HT-29 (cell line): ENCODE measurements at places on chromosomes 4 and X.
A peak's percentile ranks its signal among the peaks of the same experiment; 100 is the strongest.

DNA sequence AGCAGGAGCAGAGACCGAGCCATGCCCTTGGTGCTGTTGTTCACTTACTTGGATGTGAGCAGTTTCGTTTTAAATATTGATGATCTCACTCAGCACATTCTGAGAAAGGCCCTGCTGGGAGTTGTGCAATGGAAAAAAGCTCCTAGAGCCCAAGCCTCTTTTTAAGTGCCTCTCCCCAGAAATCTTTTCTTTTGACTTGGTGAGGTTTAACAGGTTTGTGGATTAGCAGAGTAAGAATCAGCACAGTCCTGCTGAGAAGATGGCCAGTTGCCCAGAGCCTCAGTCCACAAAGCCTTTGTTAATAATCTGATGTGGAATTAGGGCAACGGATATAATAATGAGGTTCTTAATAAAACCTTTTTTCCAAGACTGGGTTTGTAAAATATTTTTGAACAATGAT is 157.5 kb upstream of the ATP6AP2 start:
- no peak for DNase-seq

- no peak for DNase-seq
Observed at GRCh38 chrX:19579485-19579884, 64.2 kb upstream of the MAP3K15 start.

DNA sequence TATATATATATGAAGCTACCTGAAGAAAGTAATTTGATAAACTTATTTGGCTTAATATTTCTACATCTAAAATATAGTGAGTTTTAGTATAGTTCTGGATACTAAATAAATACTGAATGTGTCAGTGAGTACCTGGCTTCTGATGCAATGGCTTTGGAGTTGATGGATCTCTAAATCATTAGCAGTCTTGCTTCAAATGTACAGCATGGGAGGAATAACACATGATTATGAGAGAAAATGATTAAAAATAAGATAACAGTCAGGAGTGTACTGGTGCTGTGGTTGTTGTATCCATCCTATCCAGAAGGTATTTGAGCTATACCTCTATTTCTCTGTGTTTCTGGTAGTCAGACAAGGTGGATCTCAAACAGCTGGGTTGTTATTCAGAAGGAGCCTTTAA is 641.3 kb downstream of the TRAM1L1 start:
- DNase-seq: no peak

- DNase-seq: no peak
Observed at GRCh38 chr4:102988429-102989020, 31.0 kb downstream of the SLC9B1 start.

GRCh38 chr4:139123910-139124309 is 53.1 kb downstream of the ELF2 start:
- DNase-seq: no peak

GRCh38 chr4:82362565-82362964 is 11.2 kb downstream of the HNRNPD start:
- no peak for DNase-seq

DNA sequence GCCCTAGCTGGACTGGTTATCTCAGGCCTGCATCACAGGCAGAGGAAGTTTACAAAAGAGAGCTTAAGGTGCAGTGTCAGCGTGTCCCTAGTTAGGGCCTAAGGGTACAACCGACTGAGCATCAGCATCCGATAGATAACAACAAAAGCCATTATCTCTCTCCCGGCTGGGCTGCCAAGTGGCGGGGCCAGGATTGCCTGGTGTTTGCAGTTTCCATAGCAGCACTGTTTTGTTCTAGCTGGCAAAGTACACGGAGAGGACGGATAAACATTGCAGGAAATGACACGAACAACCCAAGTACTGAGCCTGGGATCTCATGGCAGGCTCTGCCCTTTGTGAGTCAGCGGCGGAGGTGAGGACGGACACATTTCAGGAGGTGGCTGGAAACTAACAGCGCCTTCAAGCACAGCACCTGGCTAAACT is 104.7 kb upstream of the NOCT start:
- peak; percentile 95 for DNase-seq

GRCh38 chr4:155667222-155667567 is 547 bp downstream of the GUCY1A1 start:
- DNase-seq: no peak

DNA sequence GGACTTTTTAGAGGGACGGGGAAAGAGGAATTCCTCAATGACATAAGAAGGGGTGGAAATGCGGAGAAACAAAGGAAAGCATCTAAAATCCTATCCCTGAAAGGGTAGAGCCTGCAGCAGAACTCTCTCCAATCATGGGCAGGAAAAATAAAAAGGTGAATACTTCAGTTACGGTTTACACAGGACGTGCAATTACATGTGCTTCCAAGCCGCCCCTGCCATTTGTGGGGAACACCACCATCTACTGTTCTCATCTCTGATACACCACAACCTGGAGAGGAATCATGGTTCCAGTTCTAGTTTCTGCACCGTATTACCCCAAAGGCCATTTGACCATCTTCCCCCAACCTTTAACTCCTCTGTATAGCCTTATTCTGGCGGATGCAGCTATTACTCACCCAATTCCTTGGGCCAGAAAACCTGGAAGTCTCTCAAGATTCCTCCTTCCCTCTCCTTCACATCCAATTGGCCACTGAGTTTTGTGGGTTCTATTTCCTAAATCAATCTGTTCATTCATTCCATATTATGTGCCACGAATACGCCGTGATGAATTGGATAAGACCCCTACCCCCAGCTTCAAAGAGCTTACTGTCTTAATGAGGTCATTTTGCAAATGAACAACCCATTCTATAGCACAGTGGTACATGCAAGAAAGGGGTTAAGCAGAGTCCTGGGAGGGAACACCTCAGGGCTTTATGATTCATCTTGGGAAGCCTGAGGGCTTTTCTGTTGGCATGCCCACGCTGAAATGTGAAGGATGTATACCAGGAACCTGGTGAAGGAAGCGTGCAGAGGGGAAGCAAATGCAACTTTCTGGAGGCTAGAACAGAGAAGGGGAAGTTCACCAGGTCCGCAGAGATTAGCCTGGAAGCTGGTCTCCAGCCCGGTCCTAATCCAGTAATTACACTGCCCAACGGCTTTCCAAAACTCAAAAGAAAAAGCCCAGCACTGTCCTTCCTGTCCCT is 1.4 kb upstream of the MSL3 start:
- no peak for DNase-seq

- DNase-seq: no peak
Observed at GRCh38 chrX:79162076-79162475, 17.6 kb downstream of the GPR174 start.

DNA sequence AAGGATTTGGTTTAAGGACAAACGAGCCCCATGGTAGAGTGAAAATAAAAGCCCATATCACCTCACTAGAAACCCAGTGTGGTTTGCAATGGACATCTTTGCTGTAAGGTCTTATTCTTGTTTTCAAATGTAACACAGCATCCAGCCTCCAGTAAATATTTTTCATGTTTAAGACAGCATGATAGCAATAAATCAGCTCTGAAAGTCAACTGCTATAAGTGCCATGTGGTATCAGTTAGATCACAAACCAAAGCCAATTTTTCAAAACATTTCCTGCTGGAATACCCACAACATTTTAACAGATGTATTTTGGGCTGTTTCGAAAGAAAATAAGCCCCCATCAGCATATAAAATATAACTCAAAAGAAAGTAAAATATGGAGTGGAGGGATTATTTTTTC is 24.0 kb upstream of the SCML1 start:
- DNase-seq: no peak

DNA sequence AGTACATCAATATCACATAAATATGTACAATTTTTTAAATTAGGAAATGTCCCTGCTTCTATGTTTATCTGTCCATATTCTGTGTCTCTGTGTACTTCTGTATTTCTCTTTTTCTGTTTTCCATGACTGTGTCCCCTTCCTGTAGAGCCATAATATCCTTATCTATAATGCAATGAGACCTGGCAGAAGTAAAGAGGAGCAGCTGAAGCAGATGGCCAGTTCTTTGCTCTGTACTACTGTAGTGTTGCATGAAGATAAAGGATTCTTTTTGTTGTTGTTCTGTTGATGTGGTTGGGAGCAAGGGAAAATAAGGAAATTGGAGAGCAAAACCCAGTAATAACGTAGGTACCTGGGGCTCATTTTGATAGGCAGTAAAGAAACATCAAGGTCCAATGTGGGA is 301.7 kb downstream of the ADGRL3 start:
- no peak for DNase-seq

- no peak for DNase-seq
Observed at GRCh38 chr4:73718375-73719373, 21.7 kb upstream of the CXCL8 start.

- peak; percentile 52 for DNase-seq
Observed at GRCh38 chrX:69285881-69286564, 120.8 kb upstream of the PJA1 start.

- DNase-seq: peak; percentile 99
Observed at GRCh38 chrX:318739-319578, at the start of gene GTPBP6. TSS of gene GTPBP6 (minus strand) at chrX:318796. CDS start at chrX:318787, 9 bp downstream.
